ENCODE measurements at places on chromosomes 2 and 18.

DNA sequence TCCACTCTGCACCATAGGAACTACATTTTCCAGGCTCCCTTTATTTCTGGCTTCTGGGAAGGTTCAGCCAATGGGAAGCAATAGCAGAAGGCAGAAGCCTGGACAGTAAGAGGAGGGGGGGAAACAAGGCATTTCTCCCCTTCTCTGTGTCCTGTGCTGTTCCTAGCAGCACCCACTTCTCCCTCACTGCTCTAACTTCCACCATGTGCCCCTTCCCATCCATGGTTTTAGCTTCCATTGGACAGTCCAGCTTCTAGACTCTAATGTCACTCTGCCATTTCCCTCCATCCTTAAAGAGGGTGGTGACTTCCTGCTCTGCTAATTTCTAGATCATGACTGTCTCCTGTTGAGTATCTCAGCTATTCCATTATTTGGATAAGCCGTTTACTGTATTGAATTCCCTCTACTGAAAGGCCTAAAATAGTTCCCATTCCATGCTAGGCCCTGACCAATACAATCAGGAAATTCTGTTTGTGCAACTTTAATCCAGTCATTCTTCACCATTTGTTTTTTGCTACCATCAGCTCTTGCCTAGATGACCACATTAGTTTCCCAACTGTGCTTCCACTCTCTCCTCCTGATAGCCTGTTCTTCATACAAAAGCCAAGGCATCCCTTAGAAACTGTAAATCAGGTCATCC is 20.8 kb upstream of the LYPD1 start:
- no peak for DNase-seq

GRCh38 chr2:71783815-71784214 is 330.5 kb downstream of the DYSF start:
- no peak for DNase-seq

- DNase-seq, result no peak
Observed at GRCh38 chr18:22847392-22847791, 85.7 kb upstream of the RBBP8 start.

DNA sequence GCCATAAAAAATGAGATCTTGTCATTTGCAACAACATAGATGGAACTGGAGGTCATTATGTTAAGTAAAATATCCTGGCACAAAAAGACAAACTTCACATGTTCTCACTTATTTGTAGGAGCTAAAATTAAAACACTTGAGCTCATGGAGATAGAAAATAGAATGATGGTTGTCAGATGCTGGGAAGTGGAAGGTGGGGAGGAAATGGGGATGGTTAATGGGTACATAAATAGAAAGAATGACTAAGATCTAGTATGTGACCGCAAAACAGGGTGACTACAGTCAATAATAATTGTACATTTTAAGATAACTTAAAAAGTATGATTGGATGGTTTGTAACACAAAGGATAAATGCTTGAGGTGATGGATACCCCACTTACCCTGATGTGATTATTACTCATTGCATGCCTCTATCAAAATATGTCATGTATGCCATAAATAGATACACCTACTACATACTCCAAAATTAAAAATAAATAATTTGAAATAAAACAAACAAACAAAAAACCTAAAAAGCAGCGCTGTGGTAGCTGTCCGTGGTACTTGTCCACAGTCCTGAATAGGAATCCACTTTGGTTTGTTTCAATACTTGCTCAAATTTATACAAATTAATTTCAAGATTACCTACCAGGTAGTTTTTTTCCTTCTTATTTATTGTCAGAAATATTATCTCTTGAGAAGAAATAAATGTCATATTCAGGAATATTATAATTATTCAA is 224.5 kb downstream of the DLGAP1 start:
- DNase-seq, result no peak

DNA sequence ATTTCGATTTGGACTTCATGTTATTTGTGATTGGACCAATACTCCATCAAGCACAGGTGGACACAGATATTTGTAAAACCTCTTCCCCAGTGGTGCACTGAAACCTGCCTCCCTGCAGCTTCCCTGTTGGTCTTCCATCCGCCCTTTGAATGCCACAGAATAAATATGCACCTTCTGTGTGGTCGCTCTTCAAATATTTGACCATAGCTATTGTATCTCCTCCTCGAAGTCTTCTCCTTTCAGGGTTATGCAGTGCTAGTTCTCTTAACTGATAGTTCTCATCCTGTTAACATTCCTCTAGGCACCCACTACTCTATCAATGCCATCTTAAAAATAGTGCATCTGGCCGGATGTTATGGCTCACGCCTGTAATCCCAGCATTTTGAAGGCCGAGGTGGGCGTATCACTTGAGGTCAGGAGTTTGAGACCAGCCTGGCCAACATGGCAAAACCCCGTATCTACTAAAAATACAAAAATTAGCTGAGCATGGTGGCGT is 12.5 kb downstream of the SPATS2L start:
- no peak for DNase-seq

- DNase-seq, result no peak
Observed at GRCh38 chr2:101745711-101746694, 48.5 kb downstream of the MAP4K4 start.

Data from NCI-H446 treated with DMSO at 0.1 percent for 48 hours (cell line).